Right cardiac atrium (tissue), 5 donors: ENCODE measurements at places on chromosomes 7 and 10. TPM values are rescaled to one million over a fixed set of nuclear protein-coding genes. Genes with fewer than 3 reads are reported as not detected.
A peak's percentile ranks its signal among the peaks of the same experiment; 100 is the strongest.

GRCh38 chr7:91630581-91631380 lies 249.7 kb downstream of the MTERF1 start:
- DNase-seq = no peak

- DNase-seq = no peak
These were observed 208.4 kb upstream of the ZMIZ1 start for GRCh38 chr10:78860260-78860914.

DNA sequence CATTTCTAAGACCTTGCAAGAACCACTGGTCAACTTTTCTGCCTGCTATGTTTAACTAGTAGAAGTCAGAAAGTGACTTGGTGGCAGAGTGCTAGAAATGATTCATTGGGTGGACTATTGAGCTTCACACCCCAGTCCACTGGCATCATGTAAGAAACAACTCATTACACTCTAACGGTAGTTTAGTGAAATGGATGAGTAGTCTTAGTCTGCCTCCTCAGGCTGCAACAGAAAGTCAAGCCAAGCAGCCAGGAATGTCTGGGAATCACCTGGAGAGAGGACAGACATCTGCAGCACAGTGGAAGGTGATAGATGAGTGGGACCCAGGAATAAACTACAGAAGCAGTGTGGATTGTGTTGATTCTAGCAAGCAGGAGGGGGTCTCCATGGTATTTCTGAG lies 125.4 kb downstream of the AUTS2 start:
- no peak for DNase-seq

DNA sequence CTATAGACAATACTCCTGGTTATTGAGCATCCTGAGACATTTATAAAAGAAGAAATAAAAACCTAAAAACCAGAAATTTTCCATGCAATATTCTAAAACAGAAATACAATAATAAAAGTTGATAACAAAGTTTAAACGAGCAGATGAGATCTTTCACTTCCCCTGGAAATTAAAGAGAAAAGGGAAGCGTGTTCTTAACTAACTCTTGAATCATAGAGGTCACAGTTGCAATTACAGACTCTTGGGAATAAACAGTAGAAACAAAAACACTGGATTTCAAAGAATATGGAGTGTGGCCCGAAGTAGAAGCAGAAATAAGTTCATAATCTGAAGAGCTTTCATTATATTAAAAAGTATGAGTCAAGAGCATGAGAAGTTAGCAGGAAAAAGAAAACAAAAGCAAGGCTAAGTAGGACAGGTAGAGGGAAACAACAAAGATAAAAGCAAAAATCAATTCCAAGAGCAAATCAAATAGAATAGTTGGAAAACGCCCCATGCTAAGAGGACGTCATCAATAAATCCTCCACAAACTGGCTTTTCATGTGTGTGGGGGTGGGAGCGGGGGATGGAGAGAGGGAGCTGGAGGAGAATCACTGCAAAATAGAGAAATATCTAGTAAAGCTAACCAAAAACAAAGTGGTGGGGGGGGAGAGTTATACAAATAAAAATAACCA lies 55.2 kb upstream of the C10orf71 start:
- DNase-seq = no peak

DNA sequence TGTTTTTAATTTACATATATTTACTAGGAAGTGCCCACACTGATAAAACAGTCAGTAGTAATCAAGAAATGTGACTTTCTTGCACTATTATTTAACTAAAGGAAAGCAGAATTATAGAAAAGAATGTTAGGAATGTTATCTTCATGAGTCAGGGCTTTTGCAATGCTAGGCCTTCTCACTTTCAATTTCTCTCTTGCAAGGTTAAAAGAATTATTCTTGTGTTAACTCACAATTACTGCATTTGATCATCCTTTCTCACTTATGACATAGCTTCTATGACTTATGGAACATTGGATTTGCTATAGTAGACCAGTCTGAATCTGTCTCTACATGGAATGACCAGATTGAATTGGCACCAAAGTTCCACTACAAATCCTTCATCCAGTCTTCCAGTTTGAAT lies 192.4 kb downstream of the SDK1 start:
- no peak for DNase-seq

- DNase-seq = no peak
These were observed 48.4 kb upstream of the FHIP2A start for GRCh38 chr10:114773197-114773532.

- DNase-seq = no peak
These were observed 40.5 kb downstream of the PRSS2 start for GRCh38 chr7:142811154-142811737.

DNA sequence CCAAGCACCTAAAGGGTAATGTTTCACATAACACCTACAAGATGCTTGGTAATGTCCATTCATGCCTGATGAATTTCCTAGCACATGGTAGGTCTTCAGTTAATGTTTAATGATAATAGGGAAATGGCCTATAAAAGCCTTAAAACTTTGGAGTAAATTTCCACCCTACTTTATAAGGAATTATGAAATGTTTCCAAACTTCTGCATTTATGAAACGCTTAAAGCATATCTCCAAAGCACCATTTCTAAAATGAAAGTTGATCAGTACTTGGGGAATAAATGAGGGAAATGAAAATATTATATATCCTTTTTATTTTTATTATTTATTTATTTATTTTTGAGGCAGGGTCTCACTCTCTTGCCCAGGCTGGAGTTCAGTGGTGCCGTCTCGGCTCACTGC lies 51.8 kb downstream of the INPP5F start:
- no peak for DNase-seq

DNA sequence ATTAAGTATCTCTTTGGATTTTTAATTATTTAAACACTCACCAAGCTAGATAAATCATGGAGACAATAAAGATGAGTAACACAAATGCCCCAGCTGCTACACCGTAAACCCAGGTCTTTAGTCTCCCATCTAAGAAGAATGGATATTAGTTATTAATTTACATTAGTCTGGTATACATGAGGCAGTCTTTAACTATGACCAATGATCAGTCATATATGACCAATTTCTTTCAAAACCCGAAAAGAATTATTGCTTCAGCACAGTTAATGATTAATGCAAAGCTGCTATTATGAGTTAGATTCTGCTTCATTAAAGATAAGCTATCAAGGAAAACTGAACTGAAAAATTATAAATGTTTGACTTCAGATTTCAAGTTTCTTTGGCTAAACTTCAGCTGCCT lies 402.9 kb downstream of the PHF14 start:
- no peak for DNase-seq

DNA sequence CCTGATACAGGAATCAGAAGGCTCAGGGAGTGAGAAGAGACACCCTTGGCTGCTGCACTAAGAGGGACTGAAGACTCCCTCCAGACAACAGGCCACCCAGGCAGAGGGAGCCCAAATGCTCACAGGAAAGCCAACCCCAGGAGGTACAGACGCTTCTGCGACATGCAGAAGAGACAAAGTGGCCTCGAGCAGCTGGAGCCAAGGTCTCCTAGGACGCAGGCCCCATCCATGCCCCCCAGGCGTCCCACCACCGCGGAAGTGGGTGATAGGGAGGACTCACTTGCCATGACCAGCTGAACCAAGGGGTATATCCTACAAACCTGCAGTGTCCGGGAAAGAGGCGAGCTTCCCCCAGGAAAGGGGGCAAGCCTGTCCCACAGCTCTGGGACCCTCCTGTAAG lies 56.9 kb downstream of the CTBP2 start:
- DNase-seq = peak; percentile 6

DNA sequence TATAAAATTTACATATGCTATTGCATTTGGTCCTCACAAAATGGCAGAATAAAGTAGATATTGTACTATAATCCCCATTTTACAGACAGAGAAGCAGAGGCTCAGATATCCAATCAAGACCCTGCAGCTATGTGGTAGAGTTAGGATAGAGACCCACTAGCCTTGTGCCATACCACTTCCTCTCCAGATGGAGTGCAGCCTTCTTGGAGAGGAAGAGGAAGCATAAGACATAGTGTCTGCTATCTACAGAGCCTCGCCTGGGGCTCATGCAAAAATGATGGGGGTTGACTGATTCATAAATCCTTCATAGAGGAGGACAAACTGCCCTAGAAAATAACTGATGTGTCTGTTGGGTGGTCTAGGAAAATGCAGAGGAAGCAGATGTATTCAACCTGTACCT lies 447.3 kb downstream of the KCNMA1 start:
- DNase-seq = no peak

- DNase-seq = no peak
These were observed 119.1 kb downstream of the MAGI2 start for GRCh38 chr7:79334334-79334733.

- DNase-seq = no peak
These were observed 119.5 kb upstream of the CAV2 start for GRCh38 chr7:116380025-116380424.

DNA sequence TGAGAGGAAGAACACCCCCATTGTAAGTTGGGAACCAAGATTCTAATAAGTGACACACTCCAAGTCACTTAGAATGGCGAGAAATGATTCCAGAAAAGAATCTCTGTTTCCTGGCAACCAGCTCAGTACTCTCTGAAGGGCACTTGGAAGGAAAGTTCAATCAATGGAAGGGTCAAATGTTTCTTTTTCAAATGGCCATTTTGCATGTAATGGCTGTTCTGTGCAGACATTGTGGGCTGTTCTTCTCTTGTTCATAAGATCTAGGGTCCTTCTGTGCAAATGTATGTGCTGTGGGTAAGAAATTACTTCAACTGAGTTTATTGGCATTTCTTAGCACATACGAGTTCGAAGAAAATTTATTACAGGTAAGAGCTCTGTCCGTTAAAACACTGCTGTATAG lies 145.3 kb downstream of the EVX1 start:
- no peak for DNase-seq

GRCh38 chr7:87144173-87144657 lies 8.0 kb upstream of the DMTF1 start:
- no peak for DNase-seq

GRCh38 chr10:71964098-71964742 lies at the start of gene CHST3:
Gene CHST3 (plus strand): TSS chr10:71964395. CDS start chr10:72005843, 41,448 bp downstream.
- peak; percentile 94 for DNase-seq

DNA sequence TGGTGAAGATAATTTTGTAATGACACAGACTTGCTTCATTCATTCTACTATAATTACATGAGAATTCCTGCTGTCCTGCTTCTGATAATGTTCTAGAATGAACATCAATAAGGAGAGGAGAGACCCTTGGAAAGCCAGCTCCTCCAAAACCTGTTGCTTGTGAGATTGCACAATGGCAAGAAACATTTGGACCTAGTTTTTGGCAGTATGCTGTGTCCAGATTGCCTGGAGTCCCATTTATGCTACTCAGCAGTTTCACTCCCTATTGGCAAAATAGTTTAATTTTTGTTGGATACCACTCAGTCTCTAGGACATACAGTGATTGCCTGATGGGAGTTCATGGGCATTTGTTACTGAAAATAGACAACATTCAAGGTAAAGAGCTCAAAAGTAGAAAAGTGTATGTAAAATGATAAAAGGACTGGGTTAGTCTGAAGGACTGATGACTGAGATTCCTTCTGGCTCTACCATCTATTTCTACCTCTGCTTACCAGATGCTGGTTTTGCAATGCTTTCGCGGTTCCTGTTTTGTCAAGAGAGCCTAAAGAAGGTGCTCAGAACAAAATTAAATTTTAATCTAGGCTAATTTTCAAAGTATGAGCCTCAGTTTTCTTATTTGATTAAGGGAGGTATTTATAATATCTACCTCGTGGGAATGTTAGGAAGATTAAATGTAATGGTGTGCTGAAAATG lies 8.0 kb upstream of the ACTR3B start:
- no peak for DNase-seq

DNA sequence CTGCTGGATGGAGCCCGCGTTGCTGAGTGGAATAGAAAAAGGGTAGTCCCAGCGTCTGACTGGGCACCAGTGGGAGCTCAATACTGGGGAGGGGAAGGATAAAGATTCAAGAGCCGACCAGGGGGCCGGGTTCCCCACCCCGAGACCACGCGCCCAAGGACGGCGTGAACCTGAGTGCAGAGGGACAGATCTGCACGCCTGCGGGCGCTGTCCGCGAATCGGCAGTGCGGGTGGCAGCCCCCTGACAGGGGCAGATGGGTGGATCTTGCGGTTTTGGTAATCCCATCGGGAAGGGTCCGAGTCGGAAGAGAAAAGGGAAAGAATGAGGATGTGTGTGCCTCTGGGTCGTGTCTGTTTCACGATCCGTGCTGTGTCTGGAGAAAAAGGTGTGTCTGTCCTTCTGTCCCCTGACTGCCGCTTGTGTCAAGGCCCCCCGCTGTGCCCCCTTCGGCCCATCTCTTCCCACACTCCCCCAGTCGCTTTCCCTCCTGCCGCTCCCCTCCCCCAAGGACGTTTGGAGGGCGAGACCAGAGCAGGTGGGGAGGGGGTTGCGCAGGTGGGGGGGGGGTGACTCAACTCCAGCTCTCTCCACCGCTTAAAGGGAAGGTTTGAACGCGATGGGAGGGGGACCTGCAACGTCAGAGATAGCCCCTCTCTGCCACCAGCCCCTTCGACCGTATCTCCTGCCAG lies 734 bp upstream of the VGF start:
- no peak for DNase-seq

DNA sequence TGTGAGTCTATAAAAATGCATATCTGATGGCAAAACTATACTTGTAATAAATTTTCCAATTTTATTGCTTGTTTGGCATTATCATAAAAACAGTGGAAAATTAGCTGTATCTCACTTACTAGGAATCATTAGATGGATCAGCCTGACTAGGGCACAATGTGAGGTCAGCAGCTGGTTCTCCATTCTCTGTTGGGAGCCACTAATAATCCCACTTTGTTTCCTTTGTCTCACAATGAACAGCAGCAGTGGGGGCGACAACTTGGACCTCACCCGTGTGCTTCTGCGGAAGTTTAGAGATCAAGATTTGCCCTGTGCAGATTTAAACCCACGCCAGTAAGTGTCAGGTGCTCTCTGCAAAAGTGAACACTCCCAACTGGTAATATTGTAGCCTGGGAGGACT lies 295.5 kb downstream of the ABCA13 start:
- DNase-seq = no peak

DNA sequence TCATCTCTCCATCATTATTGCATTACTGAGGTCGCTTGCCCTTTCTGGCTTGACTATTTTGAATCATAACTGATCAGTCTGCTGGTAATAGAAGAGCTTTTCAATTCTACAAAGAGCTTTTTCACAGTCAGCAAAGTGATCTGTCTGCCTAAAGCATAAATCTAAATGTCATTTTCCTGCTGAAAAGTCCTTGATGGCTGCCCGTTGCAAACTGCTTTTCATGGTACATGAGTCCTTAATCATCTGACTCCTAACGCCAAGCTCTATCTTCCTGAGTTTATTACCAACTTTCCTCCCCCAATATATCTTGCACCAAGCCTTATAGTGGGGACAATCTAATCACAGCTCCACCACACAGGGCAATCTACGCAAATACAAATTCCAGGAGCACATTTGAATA lies 39.8 kb downstream of the THSD7A start:
- no peak for DNase-seq

The DOCK1 gene
- 7.8 TPM for polyA plus RNA-seq

The KRIT1 gene
- 19.0 TPM for polyA plus RNA-seq

The TRIM50 gene
- 0.07 TPM for polyA plus RNA-seq

The VIPR2 gene
- 7.3 TPM for polyA plus RNA-seq

The ATRNL1 gene
- polyA plus RNA-seq = 0.75 TPM

The PYROXD2 gene
- polyA plus RNA-seq = 7.9 TPM

The TBRG4 gene
- 46.2 TPM for polyA plus RNA-seq

The FOXI2 gene
- not detected for polyA plus RNA-seq

The LAMB1 gene
- polyA plus RNA-seq = 59.9 TPM
